ENCODE measurements at places on chromosomes 13 and 19.

- no peak for DNase-seq
Observed at GRCh38 chr13:83601539-83601938, 280.7 kb downstream of the SLITRK1 start.

GRCh38 chr19:47006496-47006895 lies 13.1 kb upstream of the NPAS1 start:
- DNase-seq: no peak

DNA sequence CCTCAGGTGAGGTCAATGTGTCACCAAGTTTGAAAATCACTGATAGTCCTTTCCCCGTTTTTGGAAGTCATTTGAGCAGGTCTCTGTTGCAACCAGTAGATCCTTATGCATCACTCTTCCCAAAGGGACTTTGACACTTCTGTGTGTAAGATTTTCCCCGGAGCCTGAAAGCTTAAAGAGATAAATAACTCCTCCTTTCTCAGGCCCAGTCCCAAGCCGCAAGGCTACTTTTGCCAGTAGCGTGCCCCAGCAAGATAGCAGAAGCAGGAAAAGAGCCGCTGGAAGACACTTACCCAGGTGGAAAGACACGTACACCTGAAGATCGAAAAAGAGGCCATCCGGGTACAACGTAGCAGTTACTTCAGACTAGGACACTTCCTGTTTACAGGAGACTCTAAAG lies 106.9 kb downstream of the CYSLTR2 start:
- no peak for DNase-seq

- no peak for DNase-seq
Observed at GRCh38 chr13:22061371-22061805, 390.5 kb downstream of the FGF9 start.

GRCh38 chr19:17575871-17576757 lies 20.7 kb downstream of the COLGALT1 start:
- DNase-seq: no peak

DNA sequence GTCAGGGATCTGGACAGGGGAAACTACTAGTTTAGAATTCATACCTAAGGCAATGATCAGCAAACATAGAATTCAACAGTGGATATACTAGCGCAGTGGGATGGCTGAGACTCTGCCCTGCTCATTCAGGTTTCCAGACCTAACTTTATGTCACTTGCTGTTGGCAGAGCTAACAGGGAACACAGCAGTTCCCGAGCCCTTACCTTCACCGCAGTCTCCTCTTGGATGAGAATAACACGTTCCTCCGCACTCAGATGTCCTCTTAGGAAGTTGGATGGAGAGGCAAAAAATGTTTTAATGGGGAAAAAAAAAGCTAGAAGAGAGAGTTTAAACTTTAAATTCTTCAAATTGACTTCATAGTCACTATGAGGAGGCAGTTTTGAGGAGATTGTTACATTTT lies 159.7 kb upstream of the FREM2 start:
- DNase-seq: no peak

DNA sequence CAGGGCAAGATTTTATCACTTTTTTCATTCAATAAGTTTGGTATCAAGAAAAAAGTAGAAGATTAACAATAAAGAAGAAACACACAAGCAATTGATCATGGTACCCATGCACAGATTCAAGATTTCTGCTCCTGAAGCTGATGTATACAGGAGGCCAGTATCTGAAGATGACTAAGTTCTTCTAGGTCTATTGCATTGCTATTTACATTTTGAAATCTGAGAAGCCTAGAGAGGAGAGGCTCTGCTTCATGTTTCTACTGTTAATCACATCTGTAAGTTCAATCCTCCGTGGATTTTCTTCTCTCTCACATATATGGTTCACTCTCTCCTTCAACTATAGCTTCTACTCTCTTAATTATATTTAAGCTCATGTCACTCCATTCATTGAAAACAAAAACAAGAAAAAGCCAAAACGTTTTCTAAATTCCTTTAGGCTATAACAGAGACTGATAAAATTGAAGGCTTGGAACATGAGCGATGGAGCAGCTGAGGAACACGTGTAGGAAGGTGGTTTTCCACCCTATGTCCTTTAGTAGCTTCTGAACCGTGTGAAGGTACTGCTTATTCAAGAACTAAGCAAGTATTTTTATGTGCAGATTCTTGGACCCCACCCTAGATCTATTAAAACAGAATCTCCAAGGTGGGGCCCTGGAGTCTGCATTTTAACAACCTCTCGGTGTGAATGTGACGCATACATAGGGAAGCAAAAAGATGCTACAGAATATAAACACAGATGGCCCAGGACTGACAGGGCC lies 198.2 kb downstream of the EFNB2 start:
- DNase-seq: no peak

DNA sequence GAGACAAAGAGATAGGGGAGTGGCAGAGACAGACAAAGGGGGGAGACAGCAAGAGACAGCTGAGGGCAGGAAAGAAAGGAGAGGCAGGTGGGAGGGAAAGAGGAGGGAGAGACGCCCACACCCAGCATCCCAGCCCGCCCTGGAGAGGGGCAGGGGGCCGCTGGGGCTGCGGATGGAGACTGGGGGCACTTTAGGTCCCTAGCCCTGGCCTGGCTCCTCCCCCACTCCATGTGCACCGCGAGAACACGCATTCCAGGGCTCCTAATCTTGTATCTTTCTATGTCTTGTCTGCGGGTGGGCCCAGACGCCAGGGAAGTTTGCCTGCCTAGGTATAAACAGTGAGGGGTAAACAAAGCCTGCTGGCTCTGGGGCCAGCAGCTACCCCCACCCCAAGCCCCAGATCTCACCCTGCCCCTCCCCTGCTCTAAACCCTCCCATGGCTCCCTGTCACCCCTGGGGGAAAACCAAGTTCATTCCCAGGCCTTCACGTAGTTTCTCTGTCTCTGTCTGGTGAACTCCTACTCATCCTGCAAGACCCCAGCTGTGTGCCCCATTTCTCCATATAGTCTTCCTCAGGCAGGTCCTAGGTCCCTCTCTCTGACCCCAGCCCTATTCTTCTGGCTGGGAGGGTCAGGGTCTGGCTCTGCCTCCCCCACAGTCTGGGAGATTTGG lies 5.7 kb downstream of the TLE5 start:
- DNase-seq: no peak

- no peak for DNase-seq
Observed at GRCh38 chr13:113761136-113761535, 2.1 kb downstream of the TMEM255B start.

GRCh38 chr19:50461066-50461875 lies 15.0 kb upstream of the EMC10 start:
- DNase-seq: peak; percentile 43

- DNase-seq: peak; percentile 86
Observed at GRCh38 chr19:3479177-3479833, 1.0 kb downstream of the SMIM24 start.

- no peak for DNase-seq
Observed at GRCh38 chr13:41552031-41552430, 94.7 kb downstream of the RGCC start.

DNA sequence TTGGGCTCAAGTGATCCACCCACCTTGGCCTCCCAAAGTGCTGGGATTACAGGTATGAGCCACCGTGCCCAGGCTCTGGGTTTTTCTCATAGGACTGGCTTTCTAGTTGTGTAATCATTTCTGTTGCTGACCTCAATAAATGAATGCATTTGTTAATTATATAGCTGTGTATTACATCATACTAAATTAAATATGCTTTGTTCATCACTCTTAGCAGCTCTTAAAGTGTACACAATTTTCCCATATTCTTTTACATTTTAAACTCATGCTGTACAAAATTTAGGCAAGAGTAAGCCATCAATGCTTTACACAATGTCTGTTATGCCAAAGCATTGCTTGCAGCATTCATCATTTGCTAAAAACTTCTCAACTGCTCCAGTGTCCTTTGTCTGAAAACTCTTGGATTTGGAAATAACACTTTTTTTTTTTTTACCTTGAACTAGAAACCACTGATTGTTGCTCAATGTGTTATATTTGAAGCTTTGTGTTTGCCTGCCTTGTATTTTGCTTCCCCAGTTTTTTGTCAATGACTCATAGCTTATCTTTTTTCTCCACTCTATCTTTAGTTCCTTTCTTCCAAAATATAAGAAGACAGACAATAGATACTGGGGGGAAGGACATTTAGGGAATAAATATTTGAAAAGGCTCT lies 31.4 kb downstream of the CCDC122 start:
- no peak for DNase-seq

GRCh38 chr13:60837806-60838205 lies 440.8 kb downstream of the TDRD3 start:
- DNase-seq: no peak

DNA sequence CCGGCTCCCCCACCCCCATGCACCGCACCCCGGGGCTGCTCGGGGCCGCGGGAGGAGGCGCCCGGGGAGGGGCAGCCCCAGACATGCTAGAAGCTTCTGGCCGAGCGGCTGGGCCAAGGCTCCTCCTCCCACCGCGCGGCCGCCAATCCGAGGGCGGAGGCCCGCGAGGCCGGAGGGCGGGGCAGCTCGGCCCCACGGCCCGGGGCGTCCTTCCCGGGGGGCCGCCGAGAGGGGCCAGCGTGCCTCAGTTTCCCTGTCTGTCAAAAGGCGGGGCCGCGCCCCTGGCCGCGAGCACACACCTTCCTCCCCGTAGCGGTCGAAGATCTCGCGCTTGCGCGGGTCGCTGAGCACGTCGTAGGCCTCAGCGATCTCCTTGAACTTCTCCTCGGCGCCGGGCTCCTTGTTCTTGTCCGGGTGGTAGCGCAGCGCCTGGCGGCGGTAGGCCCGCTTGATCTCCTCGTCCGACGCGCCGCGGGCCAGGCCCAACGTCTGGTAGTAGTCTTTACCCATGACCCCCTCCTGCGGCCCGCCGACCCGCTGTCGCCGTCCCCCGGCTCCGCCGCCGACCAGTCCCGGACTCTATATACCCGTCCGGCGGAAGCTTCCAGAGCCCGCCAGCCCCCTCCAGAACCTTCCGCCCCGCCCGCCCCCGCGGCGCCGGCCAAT lies at the start of gene DNAJB1:
Gene DNAJB1, minus strand, starts transcription at position 558 of the 666 bp plus-strand sequence. Its CDS starts 48 bp downstream, at position 510.
- no peak for DNase-seq

DNA sequence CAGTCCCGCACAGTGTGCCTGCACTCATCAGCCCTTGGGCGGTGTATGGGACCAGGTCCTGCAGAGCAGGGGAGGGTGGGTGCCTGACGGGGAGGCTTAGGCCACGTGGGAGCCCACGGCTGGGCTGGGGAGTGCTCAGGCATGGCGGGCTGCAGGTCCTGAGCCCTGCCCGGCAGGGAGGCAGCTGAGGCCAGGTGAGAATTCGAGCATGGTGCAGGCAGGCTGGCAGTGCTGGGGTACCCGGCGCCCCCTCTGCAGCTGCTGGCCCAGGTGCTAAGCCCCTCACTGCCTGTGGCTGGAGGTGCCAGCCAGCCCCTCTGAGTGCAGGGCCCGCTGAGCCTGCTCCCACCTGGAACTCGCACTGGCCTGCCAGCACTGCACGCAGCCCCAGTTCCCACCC lies 630.9 kb upstream of the PCDH20 start:
- no peak for DNase-seq

DNA sequence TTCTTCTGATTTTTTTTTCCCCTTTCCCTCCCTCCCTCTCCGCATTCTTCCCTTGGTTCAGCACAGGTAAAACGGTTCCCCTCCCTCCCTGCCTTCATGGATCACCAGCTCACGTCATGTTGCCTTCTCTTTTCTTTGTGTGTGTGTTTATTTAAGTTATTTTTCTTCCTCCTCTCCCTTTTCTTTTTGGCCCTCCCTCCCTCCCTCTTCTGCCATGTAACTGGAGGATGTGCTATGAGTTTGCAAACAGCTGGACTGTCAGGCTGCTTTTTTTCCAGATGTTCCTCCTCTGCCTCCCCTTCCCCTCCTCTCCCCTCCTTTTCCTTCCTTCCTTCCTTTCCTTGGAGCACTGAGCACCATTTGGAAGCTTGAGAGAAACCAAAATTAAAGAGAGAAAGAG lies 2.0 kb downstream of the LENG9 start:
- DNase-seq: no peak

- peak; percentile 78 for DNase-seq
Observed at GRCh38 chr13:47555235-47555634, 445.8 kb downstream of the SUCLA2 start.

- no peak for DNase-seq
Observed at GRCh38 chr19:10379880-10380312, 476 bp downstream of the TYK2 start.

DNA sequence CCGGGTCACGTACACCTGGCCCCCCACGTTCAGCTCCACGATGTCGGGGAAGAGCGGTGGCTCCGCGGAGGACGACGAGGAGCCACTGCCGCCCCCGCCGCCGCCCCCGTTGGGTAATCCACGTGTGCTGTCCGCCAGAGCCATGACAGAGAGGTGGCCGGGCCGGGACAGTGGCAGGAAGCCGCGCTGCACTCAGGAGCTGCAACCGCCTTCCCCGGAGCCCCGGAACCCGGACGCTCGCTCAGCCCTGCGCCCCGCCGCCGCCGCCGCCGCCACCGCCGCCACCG lies 257 bp downstream of the KCTD12 start:
- DNase-seq: no peak

- no peak for DNase-seq
Observed at GRCh38 chr13:52599848-52600603, 42.2 kb upstream of the HNRNPA1L2 start.

DNA sequence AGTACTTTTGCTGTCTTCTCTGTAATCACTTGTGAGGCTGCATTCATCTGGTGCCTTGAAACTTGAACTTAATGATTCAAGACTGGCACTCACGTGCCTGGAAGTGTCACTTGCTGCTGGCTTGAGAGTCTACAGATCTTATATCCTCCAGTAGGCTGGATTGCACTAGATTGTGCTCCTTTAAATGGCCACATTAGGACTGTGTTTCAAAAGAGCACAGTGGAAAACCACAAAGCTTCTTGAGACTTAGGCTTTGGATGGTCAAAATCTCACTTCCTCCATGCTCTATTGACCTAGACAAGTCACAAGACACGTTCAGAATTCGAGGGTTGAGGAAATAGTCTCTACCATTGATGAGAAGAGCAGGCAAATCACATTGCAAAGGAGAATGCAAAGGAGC lies 1278.8 kb upstream of the MIR17HG start:
- no peak for DNase-seq

- DNase-seq: no peak
Observed at GRCh38 chr19:15115762-15116615, 8.8 kb downstream of the SYDE1 start.

- no peak for DNase-seq
Observed at GRCh38 chr19:13153569-13154240, 3.5 kb downstream of the IER2 start.

DNA sequence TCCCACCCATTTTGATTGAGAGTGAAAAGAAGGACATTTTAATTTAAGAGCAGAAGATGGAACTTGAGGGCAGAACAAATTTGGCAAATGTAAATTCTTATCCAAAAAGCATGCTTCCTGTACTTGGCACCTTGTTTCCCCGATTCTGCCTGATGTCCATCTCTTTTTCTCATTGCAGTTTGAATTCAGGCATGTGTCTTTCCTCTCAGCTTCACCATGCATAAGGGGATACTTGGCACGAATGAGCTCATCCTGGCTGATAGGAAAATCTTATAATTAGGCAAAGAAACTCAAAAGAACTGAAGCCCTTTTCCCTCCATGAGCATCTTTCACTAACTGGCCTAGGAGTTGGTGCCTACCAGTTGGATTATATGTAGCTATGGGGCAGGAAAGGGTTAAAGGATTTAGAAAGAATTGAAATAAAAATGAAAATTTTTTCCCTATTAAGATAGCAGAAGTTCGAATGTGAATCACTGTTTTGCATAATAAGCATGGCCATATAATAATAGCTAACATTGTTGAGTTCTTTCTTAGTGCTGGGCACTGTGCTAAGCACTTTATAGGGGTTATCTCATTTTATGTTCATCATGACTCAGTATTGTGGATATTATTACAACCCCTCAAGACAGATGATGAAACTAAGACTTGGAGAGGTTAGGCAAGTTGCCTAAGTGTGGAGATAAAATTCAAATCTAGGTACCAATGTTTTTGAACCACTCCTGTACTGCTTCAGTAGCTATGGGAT lies 386.6 kb downstream of the KCNRG start:
- no peak for DNase-seq

GRCh38 chr19:47021536-47022139 lies 2.0 kb downstream of the NPAS1 start:
- DNase-seq: no peak
